DMS53 (cell line): ENCODE measurements at places on chromosomes 1 and 21.

DNA sequence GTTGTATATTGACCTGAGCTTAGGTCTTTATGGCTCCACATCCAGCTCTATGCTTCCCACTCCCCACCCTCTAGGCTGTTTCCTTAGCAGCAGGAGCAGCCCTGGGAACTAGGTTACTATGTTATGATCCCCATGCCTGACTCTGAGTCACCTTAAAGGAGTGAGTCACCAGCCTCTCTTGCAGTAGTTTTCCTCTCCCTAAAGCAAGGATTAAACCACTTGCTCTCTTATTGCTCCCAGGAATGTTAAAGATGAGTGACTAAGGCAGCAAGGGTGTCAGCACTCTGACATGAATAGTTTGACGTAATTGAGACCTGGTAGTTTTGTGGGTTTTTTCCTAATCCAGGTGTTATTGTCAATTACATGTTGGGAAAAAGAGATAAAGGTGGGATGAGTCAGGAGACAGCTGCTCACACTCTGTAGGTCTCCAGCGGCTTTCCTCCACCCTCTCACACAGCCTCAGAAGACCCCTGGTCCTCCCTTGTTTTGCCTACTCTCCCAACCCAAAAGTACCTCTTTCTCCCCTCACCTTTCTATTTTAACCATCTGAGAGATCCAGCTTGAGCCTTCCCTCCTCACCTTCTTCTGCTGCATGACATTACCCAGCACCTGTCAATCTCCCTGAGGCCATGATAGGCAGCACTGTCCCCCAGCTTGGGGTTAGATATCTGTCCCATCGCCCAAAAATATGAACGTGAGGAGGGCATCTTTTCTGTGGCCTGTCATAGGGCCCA lies 369.1 kb upstream of the VAMP3 start:
- DNase-seq: peak; percentile 97

GRCh38 chr1:43789604-43790550 lies 82.5 kb downstream of the ST3GAL3 start:
- DNase-seq: no peak

DNA sequence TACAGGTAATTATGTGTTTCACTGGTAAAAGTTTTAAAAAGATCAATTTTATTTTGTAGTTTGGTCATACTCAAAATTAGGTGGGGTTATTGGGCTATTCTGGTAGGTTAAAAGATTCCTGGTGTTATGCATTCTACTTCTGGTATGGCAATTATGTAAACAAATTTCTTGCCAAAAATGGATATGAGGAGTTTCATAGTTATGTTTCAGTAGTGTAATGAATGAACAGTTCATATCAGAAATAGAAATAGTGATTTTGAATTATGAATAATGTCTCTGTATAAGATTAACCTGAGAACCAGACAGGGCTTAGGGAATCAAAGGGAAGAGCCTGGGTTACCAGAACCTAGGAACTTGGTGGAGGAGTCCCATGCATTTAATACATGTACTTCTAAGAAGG lies 15.9 kb downstream of the ATF6 start:
- DNase-seq: no peak

GRCh38 chr1:233237647-233238046 lies 57.9 kb downstream of the PCNX2 start:
- no peak for DNase-seq

- DNase-seq: peak; percentile 74
These were observed 2.2 kb downstream of the PALMD start for GRCh38 chr1:99648107-99648506.

DNA sequence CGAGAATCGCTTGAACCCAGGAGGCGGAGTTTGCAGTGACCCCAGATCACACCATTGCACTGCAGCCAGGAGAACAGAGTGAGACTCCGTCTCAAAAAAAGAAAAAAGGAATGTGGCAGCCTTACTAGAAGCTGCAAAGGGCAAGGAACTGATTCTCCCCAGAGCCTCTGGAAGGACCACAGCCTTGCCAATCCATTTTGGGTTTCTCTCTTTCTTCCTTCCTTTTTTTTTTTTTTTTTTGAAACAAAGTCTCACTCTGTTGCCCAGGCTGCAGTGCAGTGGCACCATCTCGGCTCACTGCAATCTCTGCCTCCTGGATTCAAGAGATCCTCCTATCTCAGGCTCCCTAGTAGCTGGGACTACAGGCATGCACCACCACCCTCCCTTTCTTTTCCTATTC lies 9.9 kb upstream of the IFNGR2 start:
- no peak for DNase-seq

DNA sequence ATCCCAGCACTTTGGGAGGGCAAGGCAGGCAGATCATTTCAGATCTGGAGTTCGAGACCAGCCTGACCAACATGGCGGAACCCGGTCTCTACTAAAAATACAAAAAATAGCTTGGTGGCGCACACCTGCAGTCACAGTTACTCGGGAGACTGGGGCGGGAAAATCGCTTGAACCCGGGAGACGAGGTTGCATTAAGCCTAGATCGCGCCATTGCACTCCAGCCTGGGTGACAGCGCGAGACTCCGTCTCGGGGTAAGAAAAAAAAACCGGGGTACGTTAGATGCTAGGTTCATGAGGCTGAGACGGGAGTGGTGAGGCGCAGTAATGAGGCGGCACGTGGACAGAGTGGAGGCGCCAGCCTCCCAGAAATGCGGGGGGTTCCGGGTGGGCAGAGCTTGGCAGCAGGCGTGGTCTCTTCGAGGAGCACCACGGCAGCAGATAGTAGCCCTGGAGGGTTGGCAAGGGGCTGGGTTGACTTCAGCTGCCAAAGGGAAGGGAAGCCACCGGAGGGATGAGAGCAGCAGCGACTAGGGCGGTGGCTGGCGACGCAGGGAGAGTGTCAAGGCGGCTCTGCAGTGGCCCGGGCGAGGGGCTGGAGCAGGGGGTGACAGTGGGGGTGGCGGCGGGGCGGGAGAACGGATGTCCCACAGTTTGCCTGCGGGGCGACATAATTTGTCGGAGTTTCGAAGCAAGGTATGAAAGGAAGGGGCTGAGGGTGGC lies 832 bp downstream of the MRPL20 start:
- DNase-seq: peak; percentile 51

- peak; percentile 90 for DNase-seq
These were observed 6.7 kb downstream of the NCDN start for GRCh38 chr1:35564037-35564883.

GRCh38 chr1:59688976-59689375 lies 125.8 kb upstream of the HOOK1 start:
- DNase-seq: no peak

DNA sequence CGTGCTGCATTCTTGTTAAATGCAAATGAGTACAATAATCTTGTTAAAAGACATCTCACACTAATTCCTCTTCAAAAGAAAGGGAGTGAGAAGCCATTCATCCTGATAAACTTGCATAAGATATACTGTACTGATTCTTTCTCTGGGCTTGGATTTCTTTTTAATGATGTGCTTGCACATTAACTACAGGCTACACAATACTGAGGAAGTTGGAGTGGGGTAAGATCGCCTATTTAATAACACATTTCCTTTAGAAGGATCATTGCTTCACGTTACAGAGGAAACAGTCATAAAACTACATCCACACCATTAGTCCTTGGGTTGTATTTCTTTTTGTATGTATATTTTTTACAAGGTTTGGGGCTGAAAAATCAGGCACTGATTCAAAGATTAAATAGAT lies 36.6 kb downstream of the NRIP1 start:
- no peak for DNase-seq

GRCh38 chr1:226069811-226070489 lies 7.4 kb downstream of the H3-3A start:
- no peak for DNase-seq

DNA sequence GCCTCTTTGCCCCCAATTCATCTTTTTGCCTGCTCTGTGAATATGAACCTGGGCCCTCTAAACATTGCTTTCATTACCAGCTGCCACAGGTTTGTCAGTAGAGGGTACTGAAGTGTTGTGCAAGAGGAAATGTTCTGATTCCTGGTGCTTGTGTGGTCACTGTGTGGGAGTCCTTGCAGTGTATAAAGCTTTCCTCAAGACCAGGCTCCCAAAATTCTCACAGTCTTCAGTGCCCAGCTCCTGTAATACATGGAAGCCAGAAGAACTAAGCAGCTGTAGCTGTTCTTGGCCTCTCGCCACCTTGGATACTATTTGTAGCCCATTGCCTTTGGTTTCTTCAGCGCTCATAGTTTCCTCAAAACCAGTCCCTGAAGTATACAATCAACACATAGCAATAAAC lies 1046.2 kb downstream of the BRINP3 start:
- DNase-seq: no peak

DNA sequence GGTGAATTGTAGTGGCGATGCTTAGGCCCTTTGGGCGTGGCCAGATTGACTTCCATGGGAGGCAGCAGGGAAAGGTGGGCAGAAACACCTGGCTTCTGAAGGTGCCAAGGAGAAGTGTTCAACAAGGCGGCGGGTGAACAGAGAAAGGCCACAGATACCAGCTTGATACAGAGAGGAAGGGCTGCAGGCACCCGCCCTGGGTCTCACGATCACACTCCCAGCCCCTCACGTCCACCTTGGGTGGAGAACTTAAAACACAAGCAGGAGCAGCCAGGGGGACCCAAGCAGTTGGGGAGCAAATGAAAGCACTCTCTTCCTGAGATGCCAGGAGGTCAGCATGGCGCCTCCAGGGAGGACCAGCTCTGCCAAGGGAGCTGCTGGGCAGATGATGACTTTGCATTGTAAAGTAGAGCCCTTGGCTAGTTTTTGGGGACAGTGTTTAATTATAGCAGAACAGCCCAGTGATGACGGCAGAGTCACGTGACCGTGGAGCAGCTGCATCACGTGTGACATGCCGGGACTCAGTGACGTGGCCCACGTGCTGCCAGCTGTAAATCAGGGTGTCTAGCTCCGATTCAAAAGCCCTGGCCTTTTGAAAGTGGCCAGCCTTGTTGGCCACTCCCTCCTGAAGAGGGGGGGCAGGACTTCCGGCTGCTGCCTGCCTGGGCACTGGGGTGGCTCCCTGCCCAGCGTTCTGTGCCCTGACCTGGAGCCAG lies 19.0 kb downstream of the SLC37A1 start:
- DNase-seq: peak; percentile 57

DNA sequence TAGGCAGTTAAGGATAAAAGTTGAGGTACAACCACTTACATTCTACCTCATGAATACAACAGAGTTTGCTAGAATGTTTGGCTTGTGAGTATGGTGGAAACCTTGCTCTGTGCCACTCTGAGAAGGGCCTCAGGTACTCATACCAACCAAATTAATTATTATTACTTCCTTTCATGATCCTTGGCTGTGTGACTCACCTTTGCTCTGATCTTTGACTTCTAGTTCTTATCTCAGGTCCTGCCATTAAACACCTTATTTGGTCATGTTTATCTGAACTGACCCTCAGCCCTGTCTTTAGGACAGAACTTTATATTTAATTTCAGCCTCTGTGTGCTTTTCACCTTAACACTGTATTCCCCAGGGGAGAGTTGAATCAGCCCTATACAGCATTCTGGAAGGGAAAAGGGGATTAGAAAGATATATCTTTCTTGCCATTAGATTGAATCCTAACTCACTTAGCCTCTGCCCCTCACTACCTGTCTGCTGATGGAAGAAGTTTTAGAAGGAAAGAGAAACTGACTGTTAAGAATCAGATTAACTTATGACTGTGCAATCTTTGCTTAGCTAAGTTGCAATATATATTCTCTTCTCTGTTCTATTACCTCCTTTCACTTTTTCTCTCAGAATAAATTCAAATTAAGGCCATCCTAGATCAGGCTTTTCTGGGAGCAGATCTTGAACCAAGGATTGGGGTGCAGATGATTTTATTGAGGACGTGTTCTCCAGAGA lies 260.4 kb upstream of the DPYD start:
- DNase-seq: peak; percentile 23

DNA sequence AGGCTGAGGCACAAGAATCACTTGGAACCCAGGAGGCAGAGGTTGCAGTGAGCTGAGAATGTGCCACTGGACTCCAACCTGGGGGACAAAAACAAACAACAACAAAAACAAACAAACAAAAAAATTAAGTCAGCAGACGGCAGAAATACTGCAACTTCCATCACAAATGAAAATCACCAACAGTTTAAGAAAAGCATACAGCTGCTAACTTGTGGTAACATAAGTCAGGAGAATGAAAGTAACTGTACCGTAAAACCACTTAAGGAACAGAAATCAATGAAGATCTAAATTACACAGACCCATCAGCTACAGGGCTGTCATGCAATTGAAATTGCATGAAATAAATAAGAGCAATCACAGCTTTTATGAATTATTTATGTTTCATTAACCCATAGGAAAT lies 25.0 kb downstream of the MCOLN2 start:
- no peak for DNase-seq

DNA sequence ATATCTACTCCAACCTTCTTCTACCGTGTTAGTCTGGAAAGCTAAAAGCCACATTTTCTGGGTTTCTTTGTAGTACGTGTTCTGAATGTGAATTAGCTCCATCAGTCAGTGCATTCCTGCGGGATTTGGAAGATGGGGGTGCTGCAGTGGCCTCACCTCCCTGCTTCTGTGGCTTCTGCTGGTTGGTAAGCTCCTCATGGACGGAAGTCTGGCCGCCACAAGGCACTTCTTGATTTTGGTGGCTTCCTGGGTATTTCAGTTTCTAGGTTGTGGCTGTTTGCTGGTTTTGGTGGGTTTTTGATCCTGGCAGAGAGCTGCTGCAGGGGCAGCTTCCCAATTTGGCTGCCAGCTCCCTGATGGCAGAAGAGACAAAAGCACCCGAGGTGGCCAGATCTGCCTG lies 20.9 kb upstream of the TACSTD2 start:
- DNase-seq: no peak
